ENCODE measurements at places on chromosomes 11 and 22. TPM values are rescaled to one million over a fixed set of nuclear protein-coding genes. Genes with fewer than 3 reads are reported as not detected.
A peak's percentile ranks its signal among the peaks of the same experiment; 100 is the strongest.

CCDC157 gene
- 5.8 TPM for total RNA-seq

RAB36 gene
- 6.4 TPM for total RNA-seq

NEFH gene
- total RNA-seq, result 3.4 TPM

PAX6 gene
- not detected for total RNA-seq

TIMP3 gene
- total RNA-seq, result 68.2 TPM

DNA sequence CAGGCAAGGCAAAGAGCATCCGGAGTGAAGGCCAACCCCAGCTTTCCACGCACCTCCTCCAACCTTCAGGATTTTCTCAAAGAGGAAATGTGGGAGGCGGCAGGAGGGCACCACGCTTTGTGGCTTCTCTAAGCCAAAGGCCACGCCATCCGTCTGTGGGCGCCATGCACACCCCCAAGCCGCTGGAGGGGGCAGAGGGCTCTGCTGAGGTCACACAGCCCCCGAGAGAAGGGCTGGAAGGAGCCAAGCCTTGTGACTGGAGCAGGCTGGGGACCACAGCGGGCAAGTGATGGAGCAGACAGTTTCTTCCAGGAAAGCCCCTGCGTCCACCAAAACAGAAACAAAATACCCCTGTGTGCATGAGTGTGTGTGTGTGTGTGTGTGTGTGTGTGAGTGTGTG, 527.4 kb downstream of the BRD1 start:
- peak; percentile 3 for DNase-seq

DNA sequence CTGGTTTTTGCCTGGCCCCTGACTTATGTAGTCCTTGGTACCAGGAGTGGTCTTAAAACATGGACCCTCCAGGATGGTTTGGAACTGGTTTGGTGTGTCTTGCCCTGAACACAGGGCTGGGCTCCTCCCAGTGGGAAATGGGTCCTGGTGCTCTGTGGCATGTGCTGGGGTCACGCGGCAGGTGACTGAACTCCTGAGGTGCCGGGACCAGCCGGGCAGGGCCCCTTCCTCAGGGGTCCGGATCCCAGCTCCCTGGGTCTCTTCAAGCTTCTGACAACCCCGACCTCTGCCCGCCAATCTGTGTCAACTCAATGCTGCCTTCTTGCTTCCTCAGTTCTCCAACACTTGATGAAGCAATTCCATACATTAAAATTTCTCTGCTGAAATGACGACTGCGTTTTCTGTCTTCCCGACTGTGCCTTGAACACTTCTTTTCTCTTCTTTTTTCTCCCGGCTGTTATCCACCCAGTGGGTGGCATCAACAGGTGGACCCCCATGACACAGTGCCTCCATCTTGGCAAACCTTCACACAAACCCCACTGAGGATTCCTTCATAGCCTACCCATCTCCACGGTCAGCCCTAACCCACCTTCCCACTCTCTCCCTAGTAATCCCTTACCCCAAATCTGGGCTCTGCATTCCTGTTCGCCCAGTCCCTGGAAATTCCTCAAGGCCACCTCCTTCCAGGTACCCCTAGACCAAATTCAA, 4.4 kb downstream of the IFT27 start:
- DNase-seq, result no peak

- DNase-seq, result no peak
Measured at GRCh38 chr22:50435291-50436014, 39.4 kb downstream of the SBF1 start.
